ENCODE measurements at places on chromosomes 3 and 15. TPM values are rescaled to one million over a fixed set of nuclear protein-coding genes. Genes with fewer than 3 reads are reported as not detected.

ADAMTS9 gene
- total RNA-seq = 5.8 TPM

BOC gene
- 60.7 TPM for total RNA-seq

TM4SF1 gene
- total RNA-seq = 1.3 TPM

CLEC3B gene
- 9.9 TPM for total RNA-seq

CYP19A1 gene
- 2.6 TPM for total RNA-seq

BNC1 gene
- total RNA-seq = 20.3 TPM

TFG gene
- 121 TPM for total RNA-seq

SH2D7 gene
- total RNA-seq = not detected

IFT122 gene
- total RNA-seq = 53.5 TPM

DOCK3 gene
- 0.16 TPM for total RNA-seq

GPR15 gene
- not detected for total RNA-seq

RBSN gene
- 39.9 TPM for total RNA-seq

ERICH6 gene
- 0.32 TPM for total RNA-seq

SMCO1 gene
- total RNA-seq = 0.16 TPM

GOLGA8K gene
- 0.32 TPM for total RNA-seq

IQCF5 gene
- total RNA-seq = not detected

IL17RB gene
- 0.49 TPM for total RNA-seq

PRSS50 gene
- total RNA-seq = not detected

GCSAM gene
- not detected for total RNA-seq

UTS2B gene
- total RNA-seq = 1.3 TPM

DYNC1LI1 gene
- 48.8 TPM for total RNA-seq

CYP1A2 gene
- not detected for total RNA-seq

CA12 gene
- total RNA-seq = 72.9 TPM

MCTP2 gene
- total RNA-seq = 29.9 TPM

CAMK2N2 gene
- 0.16 TPM for total RNA-seq

GOLGA6L24 gene
- not detected for total RNA-seq

ADAMTSL3 gene
- total RNA-seq = not detected

PEAK1 gene
- total RNA-seq = 177 TPM

PODXL2 gene
- total RNA-seq = 0.65 TPM

SOX14 gene
- not detected for total RNA-seq

CLRN1 gene
- 0.32 TPM for total RNA-seq

HHATL gene
- not detected for total RNA-seq

TPRG1 gene
- total RNA-seq = 0.97 TPM

FGF7 gene
- total RNA-seq = 157 TPM

NR1I2 gene
- total RNA-seq = not detected

CPA3 gene
- 3.0 TPM for total RNA-seq

SKOR1 gene
- total RNA-seq = 0.49 TPM

LINGO1 gene
- total RNA-seq = not detected

USP13 gene
- total RNA-seq = 14.6 TPM
